GM12865 (cell line): ENCODE measurements at places on chromosomes 5 and 9.
A peak's percentile ranks its signal among the peaks of the same experiment; 100 is the strongest.

DNA sequence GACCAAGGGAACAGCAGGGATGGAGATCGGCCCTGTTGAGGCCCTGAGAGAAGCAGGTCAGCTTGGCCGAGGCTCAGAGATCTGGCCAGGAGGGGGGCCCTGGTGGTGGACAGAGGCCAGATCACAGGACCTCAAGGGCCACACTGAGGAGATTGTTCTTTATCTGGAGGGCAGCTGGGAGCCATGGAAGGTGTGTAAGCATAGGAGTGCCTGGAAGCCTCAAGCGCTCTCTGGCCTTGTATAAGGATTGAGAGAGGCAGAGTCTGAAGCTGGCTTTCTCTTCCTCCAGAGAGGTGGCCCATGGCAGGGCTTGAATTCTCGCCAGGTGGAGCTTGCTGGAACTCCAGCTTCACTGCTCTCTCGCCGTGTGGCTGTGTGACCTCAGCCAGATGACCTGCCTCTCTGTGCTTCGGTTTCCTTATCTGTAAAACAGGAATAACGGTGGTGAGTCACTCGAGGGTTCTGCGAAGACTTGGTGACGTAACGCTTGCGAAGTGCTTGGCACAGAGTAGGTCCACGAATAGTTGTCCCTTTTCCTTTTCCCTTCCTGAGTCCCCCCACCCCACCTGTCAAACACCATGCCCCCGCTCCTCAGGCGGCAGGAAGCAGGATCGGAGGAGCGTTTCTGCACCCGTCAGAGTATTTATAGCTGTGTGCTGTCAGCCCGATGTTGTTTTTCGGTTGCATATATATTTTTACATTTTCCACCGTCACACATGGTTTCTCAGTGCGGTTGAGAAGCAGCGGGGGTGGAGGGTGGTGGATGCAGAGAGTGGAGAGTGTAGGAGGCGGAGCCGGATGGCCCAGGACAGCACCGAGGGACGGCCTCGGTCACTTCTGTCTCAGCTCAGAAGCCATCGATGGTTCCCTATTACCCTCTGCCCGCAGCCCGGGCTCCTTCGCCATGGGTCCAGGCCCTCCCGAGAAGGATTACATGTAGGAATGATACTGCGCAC lies 17.0 kb upstream of the CRB2 start:
- peak; percentile 96 for DNase-seq

- no peak for DNase-seq
These were observed 461.0 kb upstream of the C9orf72 start for GRCh38 chr9:28034242-28034641.

- no peak for DNase-seq
These were observed 639.2 kb downstream of the NR2F1-AS1 start for GRCh38 chr5:92941806-92942205.

- no peak for DNase-seq
These were observed 14.6 kb downstream of the SLC9A3 start for GRCh38 chr5:509611-510185.

DNA sequence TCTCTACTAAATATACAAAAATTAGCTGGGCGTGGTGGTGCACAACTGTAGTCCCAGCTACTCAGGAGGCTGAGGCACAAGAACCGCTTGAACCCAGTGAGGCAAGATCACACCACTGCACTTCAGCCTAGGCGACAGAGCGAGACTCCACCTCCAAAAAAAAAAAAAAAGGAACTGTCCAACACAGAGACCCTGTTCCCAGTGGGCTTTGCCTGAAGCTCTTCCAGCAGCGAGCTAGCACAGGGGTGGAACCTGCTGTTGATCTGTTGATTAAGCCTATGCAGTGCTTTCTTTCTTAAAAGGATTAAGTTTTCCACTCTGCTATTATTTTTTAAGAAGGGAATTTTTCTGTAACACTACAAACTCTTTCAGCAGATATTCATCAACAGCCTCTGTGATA lies 171.0 kb upstream of the TUT7 start:
- DNase-seq: no peak

- DNase-seq: no peak
These were observed 499.5 kb upstream of the BRINP1 start for GRCh38 chr9:119868694-119869093.

GRCh38 chr5:80105698-80106439 lies 70.7 kb downstream of the THBS4 start:
- DNase-seq: no peak

- peak; percentile 54 for DNase-seq
These were observed 173.7 kb upstream of the POU5F2 start for GRCh38 chr5:93915142-93915553.

GRCh38 chr5:147359101-147359500 lies 124.3 kb downstream of the STK32A start:
- DNase-seq: no peak

- DNase-seq: peak; percentile 89
These were observed 52.9 kb downstream of the LRSAM1 start for GRCh38 chr9:127503947-127504886.

GRCh38 chr5:2575871-2576270 lies 175.6 kb downstream of the IRX2 start:
- DNase-seq: no peak

GRCh38 chr5:79236362-79236969 lies 535 bp downstream of the JMY start:
- peak; percentile 49 for DNase-seq

- DNase-seq: no peak
These were observed 309.6 kb upstream of the CCNH start for GRCh38 chr5:87722286-87722685.

GRCh38 chr9:96381696-96382095 lies 1.8 kb downstream of the SLC35D2 start:
- no peak for DNase-seq

GRCh38 chr5:76818844-76819831 lies at the start of gene F2RL1:
Gene F2RL1, plus strand, starts transcription at chr5:76819030. Its CDS starts 153 bp downstream, at chr5:76819183.
- DNase-seq: no peak

- DNase-seq: no peak
These were observed 66.1 kb upstream of the ANKRD55 start for GRCh38 chr5:56299212-56299611.

DNA sequence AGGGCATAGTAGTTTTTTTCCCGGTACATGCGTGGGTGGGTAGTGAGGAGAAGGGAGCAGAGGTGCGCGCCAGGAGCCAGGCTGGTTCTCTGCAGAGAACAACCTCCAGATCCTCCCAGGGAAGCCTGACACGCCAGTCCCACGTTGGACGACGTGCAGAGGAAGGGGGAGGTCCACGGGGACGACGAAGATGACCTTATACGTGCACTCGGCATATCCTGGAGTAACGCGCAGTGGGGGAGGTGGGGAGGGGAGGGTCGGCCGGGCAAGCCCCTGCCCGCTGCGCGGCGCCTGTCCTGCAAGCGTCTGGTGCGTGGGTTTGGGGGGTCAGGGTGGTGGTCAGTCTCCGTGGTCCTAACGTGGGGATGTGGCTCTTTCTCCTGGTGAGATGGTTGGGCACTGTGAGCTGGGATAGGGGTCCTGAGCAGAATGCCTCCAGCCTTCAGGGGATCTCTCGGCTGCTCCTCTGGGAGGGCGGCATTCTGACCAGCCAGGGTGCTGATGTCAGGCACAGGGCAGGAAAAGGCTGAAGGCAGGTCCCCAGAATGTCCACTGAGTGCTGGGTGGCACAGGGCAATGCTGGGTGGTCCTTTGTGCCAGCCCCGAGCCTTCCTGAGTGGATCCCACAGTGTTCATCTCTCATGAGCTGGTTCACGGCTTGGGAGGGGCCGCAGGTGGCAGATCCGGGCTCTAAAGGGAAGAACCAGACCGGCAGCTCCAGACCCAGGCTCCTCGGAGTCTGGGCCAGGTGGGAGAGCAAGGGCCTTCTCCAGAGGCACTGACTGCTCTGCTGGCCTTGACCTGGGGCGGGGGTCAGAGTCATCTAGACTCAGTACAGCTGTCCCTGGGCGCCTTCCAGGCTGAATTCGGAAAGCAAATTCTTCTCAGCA lies 10.5 kb upstream of the SCGB3A1 start:
- DNase-seq: no peak
